ENCODE measurements at places on chromosomes 5 and 9. TPM values are rescaled to one million over a fixed set of nuclear protein-coding genes. Genes with fewer than 3 reads are reported as not detected.

DNA sequence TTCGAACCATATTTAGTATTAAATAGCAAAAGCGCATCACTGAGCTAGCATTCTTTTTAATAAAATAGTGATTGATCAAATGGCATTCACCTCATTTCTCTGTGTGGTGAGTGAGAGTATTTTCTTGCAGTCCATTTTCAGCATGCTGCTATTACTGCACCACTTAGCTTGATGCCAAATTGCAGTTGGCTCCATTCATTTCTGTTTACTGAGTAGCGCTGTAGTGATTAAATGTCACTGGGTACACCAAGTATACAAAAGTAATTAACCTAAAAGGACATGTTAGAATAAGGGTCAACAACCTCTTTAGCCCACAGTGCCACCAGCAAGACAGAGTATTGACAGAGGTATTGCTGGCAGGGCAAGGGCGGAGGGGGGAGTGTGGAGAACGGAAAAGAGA is 122.0 kb downstream of the TLE4 start:
- no peak overlapping the region for H3K27ac ChIP-seq
- no peak overlapping the region for H3K4me3 ChIP-seq
- H3K27me3 ChIP-seq, result no peaks in the 10 kb centered on the region
- H3K4me1 ChIP-seq, result no peaks in the 10 kb centered on the region
- no peaks in the 10 kb centered on the region for H3K36me3 ChIP-seq

- DNase-seq, result no peak
- peaks cover 8% of the 10 kb centered on the region for H3K36me3 ChIP-seq
- peaks cover 11% of the 10 kb centered on the region for H3K4me1 ChIP-seq
- H3K27ac ChIP-seq, result no peak overlapping the region
- no peaks in the 10 kb centered on the region for H3K27me3 ChIP-seq
- H3K4me3 ChIP-seq, result no peak overlapping the region
These were observed 123.5 kb downstream of the SCAMP1 start for GRCh38 chr5:78483809-78484521.

The SLC36A2 gene
- total RNA-seq, result not detected

- no peak overlapping the region for H3K27ac ChIP-seq
- H3K4me3 ChIP-seq, result no peak overlapping the region
- H3K27me3 ChIP-seq, result no peaks in the 10 kb centered on the region
- DNase-seq, result no peak
These were observed 2.7 kb downstream of the NDST1 start for GRCh38 chr5:150510460-150511263.

GRCh38 chr9:107732781-107733522 is 243.4 kb upstream of the KLF4 start:
- no peak for DNase-seq
- H3K4me1 ChIP-seq, result peaks cover 26% of the 10 kb centered on the region
- no peaks in the 10 kb centered on the region for H3K36me3 ChIP-seq
- peak overlapping the region; percentile 58 for H3K4me3 ChIP-seq
- H3K27ac ChIP-seq, result peak overlapping the region; percentile 89

The ARSI gene
- total RNA-seq, result 4.3 TPM

GRCh38 chr9:80605793-80606192 is 1034.0 kb downstream of the TLE4 start:
- H3K27ac ChIP-seq, result no peak overlapping the region
- no peaks in the 10 kb centered on the region for H3K36me3 ChIP-seq
- DNase-seq, result no peak

The LECT2 gene
- total RNA-seq, result not detected

The CTXN3 gene
- total RNA-seq, result not detected

The HRH2 gene
- total RNA-seq, result 23.1 TPM

GRCh38 chr5:114438471-114438870 is 76.6 kb downstream of the KCNN2 start:
- H3K27ac ChIP-seq, result no peak overlapping the region
- no peaks in the 10 kb centered on the region for H3K36me3 ChIP-seq
- no peaks in the 10 kb centered on the region for H3K4me1 ChIP-seq
- no peak for DNase-seq
- H3K4me3 ChIP-seq, result no peak overlapping the region
- no peaks in the 10 kb centered on the region for H3K27me3 ChIP-seq

GRCh38 chr9:22447618-22448305 is 1.1 kb downstream of the DMRTA1 start:
- no peak for DNase-seq
- peak overlapping the region; percentile 74 for H3K27ac ChIP-seq
- peaks cover 7% of the 10 kb centered on the region for H3K4me1 ChIP-seq
- no peaks in the 10 kb centered on the region for H3K36me3 ChIP-seq

The DNAJC18 gene
- total RNA-seq, result 6.9 TPM

GRCh38 chr5:28766565-28767158 is 1728.3 kb upstream of the CDH9 start:
- H3K27me3 ChIP-seq, result no peaks in the 10 kb centered on the region
- no peak overlapping the region for H3K27ac ChIP-seq
- H3K4me1 ChIP-seq, result no peaks in the 10 kb centered on the region
- DNase-seq, result no peak

GRCh38 chr5:132629230-132629944 is 28.6 kb upstream of the IL13 start:
- H3K27ac ChIP-seq, result no peak overlapping the region
- no peak overlapping the region for H3K4me3 ChIP-seq
- H3K27me3 ChIP-seq, result no peaks in the 10 kb centered on the region
- no peak for DNase-seq
- no peaks in the 10 kb centered on the region for H3K36me3 ChIP-seq

GRCh38 chr5:178997191-178997590 is 2.1 kb upstream of the GRM6 start:
- no peak for DNase-seq
- no peak overlapping the region for H3K27ac ChIP-seq
- no peak overlapping the region for H3K4me3 ChIP-seq

DNA sequence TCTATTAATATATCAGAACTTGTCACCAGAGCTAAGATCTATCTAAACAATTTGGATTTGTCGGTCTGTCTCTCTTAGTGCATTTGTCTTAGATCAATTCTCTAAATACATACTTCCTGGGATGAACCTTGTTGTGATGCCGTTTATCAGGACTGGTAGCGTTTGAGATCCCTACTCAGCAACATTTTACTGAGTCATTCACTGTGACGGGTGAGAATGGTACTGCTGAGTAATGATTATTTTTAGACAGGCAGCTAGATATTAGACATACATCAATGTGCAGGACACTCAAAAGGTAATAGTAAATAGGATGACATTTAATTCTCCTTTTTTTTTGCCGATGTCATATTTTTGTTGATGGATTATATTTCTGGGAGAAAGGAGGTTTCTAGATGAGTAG is 209.0 kb downstream of the CSNK1G3 start:
- DNase-seq, result no peak
- H3K27ac ChIP-seq, result no peak overlapping the region
- no peaks in the 10 kb centered on the region for H3K27me3 ChIP-seq
- no peak overlapping the region for H3K4me3 ChIP-seq
- no peaks in the 10 kb centered on the region for H3K36me3 ChIP-seq

DNA sequence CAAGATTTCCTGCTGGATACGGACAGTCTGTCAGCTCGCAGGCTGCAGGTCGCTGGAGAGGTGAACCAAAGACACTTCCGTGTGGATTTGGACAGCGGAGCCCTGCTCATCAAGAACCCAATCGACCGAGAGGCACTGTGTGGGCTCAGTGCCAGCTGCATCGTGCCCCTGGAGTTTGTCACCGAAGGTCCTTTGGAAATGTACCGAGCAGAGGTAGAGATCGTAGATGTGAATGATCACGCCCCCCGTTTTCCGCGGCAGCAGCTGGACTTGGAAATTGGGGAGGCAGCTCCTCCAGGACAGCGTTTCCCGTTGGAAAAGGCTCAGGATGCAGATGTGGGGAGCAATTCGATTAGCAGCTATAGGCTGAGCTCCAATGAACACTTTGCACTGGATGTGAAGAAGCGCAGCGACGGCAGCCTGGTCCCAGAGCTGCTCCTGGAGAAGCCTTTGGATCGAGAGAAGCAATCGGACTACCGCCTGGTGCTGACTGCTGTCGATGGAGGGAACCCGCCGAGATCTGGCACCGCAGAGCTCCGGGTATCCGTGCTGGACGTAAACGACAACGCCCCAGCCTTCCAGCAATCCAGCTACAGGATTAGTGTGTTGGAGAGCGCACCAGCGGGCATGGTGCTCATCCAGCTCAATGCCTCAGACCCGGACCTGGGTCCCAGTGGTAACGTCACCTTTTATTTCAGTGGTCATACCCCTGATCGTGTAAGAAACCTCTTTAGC is 658 bp downstream of the PCDHGC4 start:
- DNase-seq, result no peak
- no peaks in the 10 kb centered on the region for H3K36me3 ChIP-seq
- peaks cover 76% of the 10 kb centered on the region for H3K4me1 ChIP-seq
- H3K27ac ChIP-seq, result no peak overlapping the region
- no peaks in the 10 kb centered on the region for H3K27me3 ChIP-seq

- DNase-seq, result no peak
- H3K4me3 ChIP-seq, result no peak overlapping the region
- H3K36me3 ChIP-seq, result no peaks in the 10 kb centered on the region
- H3K27me3 ChIP-seq, result no peaks in the 10 kb centered on the region
- H3K27ac ChIP-seq, result peak overlapping the region; percentile 68
These were observed 169.3 kb downstream of the MACROH2A1 start for GRCh38 chr5:135229679-135230132.

All from thoracic aorta (tissue), 2 donors.